Heart left ventricle (tissue), 16 donors: ENCODE measurements at places on chromosomes 5 and 9.

GRCh38 chr9:20944507-20944906, 86.9 kb downstream of the HACD4 start:
- DNase-seq = no peak

GRCh38 chr9:135960411-135961276, 529 bp downstream of the UBAC1 start:
- no peak for DNase-seq

DNA sequence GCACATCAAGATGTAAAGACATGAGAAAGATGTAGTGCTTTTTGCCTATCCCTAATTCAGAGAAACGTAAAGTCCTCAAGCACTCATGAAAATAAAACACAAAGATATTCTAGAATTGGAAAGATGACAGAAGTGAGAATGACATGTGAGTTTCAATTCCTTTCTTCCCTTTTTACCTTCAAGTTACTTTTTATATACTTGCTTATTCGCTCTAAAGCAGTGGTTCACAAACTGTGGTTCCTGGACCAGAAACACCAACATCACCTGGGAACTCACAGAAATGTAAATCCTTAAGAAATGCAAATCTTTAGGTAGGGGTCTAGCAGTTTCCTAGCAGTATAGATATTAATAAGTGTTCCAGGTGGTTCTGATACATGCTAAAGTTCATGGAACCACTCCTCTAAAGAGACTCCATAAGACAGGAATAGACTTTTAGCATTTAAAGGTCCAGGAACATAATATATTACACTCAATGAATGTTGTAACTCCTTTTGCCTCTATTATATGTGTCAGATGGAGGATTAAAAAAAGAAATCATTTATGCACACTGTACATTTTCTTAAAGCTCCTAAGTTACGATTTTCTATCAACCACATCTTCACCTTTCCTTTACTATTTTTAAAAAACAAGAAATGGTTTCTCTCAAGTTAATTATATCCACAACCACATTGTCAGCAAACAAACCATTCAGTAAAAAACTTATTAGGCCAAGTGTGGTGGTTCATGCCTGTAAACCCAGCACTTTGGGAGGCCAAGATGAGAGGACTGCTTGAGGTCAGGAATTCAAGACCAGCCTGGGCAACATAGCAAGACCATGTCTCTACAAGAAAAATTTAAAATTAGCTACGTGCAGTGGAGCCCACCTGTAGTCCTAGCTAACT, 39.9 kb downstream of the ERP44 start:
- DNase-seq = no peak

DNA sequence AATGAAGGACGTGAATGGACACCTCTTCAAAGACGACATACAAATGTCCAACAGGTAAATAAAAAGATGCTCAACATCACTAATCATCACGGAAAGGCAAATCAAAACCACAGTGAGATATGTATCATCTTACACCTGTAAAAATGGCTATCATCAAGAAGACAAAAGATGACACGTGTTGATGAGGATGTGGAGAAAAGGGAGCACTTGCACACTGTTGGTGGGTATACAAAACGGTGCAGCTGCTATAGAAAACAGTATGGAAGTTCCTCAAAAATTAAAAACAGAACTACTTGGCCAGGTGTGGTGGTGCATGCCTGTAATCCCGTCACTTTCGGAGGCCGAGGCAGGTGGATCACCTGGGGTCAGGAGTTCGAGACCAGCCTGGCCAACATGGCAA, 47.9 kb downstream of the STK10 start:
- DNase-seq = no peak

GRCh38 chr9:38091310-38092199, 22.5 kb upstream of the SHB start:
- no peak for DNase-seq

DNA sequence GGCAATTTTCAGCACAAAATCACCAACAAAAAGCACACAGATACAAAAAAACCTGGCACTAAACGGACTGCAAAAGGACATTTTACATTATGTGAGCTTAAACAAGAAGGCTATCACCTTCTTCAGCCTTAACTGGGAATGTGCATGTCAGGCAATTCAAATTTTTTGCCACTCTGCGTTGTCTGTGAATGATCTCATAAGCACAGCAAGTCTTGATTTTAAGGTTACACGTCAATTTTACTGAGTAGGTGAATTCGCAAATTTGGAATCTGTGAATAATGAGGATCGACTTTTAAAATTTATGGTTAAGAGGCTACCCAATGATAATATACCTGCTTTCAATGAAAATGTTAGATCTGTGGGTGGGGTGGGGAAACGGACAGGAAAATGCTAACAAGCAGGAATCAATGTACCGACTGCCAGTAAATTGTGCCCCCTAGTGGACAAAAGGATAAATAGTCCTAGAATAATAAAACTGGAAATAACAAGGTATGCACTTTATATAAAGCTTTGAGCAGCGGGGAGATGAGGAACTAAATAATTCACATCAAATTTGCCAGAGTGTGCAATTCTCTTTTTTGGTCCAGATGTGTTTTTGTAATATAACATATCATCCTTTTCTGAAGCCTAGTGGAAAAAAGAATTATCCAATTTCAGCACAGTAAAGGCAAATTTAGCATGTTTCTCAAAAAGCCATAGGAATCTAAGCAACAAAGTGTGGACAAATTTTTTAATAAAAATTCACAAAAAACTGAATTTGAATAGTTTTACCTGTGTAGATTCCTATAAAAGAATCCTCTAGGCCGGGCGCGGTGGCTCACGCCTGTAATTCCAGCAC, 20.5 kb downstream of the EQTN start:
- DNase-seq = no peak

DNA sequence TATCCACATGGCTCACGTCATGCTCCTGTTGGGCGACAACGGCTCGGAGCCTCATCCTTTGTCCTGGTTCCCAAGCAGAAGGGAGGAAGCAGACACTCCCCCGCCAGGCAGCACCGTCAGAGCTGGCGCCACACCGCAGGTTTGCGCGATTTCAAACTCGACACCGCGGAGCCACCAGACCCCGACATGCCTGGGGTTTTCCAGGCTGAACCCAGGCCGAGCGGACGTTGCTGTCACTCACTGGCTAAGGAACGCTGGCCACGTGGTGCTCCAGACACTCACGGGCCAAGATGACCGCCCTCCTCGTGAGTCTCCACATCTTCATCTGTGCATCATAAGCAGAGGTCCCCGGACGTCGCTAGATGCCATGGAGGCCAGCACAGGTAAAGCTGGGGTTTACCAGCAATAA, 9.0 kb downstream of the TERT start:
- DNase-seq = no peak

DNA sequence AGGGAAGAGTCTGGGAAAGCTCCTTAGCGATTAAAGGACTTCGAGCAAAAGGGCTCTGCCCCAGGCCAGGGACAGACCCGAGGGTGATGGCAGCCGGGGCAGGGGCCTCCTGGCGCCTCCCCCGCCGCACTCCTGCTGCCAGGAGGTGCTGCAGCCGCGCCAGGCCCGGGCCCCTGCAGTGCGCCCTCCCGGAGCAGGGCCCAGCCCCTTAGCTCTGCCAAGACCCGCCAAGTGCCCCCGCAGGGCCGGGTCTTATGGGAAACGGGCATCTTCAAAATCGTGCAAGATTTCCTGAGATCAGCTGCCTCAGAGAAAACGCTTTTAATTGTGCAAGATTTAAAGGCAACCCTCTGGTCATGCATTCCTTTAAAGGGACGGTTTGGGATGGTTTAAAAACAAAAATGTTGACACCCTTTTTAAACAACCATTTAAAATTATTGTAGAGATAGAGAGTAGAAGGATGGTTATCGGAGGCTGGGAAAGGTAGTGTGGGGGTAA, 52.4 kb downstream of the CDC14B start:
- DNase-seq = no peak

DNA sequence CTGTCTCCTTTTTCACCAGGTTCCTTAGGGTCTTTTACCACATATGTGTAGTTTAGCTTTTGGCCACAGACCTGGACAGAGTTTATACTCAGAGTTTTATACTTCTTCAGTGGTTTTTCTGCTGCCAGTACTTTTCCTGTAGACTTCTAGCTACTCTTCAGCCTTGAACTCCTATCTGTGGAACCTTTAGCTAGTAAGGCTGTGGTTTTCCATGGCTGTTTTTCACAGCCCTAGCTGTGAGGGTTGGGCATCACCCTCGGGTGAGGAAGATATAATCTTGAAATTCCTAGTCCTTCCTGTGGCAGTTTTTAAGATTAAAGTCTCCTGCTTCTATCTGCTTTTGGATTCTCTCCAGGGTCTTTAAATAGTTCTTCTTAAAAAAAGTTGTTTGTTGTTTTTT, 109.1 kb downstream of the FGF1 start:
- no peak for DNase-seq
